ENCODE measurements at places on chromosomes 6 and 20.

- no peak for DNase-seq
Observed at GRCh38 chr6:133198725-133199124, 42.4 kb upstream of the EYA4 start.

DNA sequence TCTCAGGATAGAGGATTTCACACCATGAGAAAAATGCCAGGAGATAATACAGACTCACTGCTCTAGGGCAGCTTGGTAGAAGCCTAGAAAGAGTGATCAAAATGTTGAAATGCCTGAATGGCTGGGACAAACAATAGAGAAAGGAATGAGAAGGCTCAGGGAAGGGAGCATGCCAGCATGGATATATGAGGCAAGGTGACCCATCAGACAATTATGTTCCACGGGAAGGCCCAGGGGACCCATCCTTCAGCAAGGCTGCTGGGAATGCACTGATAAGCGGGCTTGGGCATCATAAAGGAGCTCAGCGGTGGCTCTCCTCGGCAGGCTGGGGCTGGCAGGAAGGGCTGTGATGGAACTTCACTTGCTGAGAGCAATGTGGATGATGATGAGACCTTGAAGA, 12.2 kb downstream of the HEBP2 start:
- DNase-seq = no peak

GRCh38 chr6:109252261-109253041, 129.8 kb downstream of the CD164 start:
- no peak for DNase-seq

DNA sequence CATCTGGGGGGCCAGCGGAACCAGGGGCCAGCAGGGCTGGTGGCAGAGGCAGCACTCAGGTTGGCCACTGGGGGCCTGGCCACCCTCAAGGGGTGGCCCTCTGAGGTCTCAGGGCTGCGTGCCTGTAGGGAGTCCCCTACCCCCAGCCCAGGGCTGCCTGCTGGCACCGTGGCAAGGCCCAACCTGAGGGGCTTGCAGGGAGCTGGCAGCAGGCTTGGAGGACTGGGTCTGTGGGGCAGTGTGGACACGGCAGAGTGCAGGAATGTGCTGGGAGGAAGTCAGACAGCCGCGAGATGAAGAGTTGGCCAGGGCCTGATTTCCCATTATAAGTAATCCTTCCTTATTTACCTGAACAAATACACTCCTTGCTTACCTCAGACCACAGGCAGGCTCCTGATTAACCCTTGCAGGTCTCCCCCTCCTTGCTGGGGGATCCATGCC, at the start of gene SPDEF:
Gene SPDEF, minus strand, starts transcription at position 299 of the 441 bp plus-strand sequence. CDS start 11,874 bp downstream, outside the sequence.
- DNase-seq = no peak

- DNase-seq = no peak
Observed at GRCh38 chr20:10780901-10781300, 107.1 kb upstream of the JAG1 start.

DNA sequence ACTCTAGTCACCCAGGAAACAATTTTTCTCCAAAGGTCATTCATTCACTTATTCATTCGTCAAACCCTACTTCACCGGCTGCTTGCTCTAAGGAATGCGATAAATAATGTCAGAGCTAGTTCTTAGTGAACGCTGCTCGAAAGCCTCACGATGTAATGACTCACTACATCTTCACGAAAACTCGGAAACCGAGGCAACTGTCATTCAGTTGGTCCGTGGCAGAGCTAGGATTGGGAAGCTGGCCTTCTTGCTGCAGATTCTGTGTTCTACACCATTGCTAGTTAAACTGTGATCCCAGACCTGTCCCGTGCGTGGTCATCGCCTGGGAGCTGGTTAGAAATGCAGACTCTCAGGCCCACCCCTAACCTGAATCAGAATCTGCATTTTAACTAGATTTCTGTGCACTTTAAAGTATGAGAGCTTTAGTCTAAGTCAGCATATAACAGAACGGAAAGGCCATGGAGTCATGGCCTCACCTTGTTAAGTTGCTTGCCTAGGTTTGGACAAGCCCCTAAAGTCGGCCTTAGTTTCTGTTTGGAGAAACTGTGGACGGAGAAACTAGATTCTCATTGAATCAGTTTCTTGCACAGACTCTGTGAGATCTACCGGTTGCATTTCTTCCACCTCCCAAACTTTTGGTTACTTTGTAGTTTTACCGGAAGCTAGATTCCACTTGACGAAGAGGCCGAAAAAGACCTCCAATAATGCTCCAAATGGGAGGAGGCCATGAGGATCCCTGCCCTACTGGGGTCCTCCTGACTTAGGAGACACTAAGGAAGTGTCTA, 651 bp upstream of the CCND3 start:
- no peak for DNase-seq
